Stimulated activated CD4-positive, alpha-beta T cell treated with anti-CD3 and anti-CD28 coated beads, Interleukin-2, amount 100 ng/mL, for 24 hours (primary cell): ENCODE measurements at places on chromosomes 7 and 10.
A peak's percentile ranks its signal among the peaks of the same experiment; 100 is the strongest.

GRCh38 chr10:9219860-9220259 is 1165.4 kb downstream of the GATA3 start:
- DNase-seq = no peak

GRCh38 chr10:101840102-101840684 is 3.4 kb downstream of the KCNIP2 start:
- DNase-seq = peak; percentile 40

DNA sequence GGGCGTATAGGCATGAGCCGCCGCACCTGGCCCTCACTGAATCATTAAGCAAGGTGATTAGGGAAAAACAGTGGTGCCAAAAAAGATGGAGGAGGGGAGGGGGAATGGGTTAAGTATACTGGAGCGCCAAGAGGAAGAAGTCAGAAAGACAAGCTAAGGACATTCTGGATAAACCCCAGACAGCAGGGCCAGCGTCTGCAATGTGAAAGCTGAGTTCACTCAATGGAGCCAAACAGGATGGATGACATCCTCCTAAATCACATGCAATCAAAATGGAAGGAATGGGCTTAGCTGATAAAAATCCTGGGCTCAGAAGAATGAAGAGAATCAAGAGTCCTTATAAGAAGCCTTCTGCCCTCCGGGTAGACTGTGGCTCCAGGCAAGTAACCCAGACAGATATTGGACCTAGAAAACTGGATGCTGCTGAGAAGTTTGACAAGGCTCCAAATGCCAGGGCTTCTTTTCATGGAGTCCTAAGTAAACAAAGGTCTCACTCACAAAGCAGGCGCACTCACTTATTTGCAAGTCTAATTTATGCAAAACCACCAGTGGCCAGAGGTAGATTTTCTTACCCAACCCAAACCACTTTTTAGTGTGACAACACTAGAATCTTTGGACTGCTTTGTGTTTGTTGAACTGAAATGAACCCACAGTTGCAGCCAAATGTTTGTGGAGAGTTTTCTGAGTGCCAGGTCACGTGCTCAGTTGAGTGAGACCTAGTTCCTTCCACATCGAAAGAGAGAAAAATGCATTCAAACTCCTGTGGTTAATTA is 519.1 kb upstream of the AUTS2 start:
- no peak for DNase-seq

DNA sequence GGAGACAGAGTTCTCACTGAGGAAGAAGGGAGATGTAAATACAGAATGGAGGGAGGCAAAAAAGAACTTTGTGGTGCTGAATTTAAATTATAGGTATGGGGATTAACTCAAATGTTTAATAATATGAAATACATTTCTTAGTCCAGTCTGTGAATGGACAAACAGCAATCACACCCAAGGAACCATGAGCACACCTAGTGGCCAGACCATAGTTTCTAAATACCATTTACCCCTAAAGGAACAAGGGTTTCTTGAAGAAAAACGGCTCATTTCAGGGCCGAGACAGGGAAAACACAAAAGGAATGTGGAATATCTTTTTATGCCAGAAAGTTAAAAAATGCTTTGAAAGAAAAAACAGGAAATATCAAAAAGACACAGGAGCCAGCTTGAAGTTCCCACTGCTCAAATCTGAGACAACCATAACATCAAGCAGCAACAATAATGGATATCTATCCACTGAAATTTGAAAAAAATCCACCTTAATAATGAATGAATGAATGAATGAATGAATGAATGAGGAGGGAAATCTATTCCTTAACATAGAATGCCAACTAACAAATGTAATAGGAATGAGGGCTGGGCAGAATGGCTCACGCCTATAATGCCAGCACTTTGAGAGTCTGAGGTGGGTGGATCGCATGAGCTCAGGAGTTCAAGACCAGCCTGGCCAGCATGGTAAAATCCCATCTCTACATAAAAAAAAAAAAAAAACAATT is 8.6 kb downstream of the IPMK start:
- DNase-seq = no peak

DNA sequence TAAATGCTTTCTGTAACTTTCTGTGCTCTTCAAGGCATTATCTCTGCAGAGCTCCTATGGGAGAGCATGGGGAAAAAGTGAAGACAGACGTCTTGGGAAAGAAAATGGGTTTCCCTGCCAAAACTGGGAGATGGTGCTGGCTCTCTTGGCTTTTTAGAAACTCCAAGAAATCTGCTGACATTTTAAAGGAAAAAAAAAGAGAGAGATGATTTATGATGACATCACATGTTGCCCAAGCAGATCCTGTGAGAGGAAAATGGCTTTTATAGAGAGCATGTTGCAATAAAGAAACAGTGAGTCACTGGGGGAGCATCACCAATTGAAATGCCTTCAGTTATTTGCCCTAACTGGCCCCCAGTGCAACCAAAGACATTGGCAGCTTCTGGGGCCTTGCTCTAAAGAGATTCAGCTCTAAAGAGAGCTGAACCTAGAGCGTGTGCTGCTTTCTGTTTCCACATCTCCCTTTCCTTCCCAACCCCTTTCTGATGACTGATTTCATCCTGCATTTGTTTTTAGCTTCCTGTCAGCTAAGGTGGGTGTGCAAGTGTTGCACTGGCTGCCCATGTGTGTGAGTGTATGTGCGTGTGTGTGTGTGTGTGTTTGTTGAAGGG is 37.7 kb downstream of the LRMDA start:
- no peak for DNase-seq

DNA sequence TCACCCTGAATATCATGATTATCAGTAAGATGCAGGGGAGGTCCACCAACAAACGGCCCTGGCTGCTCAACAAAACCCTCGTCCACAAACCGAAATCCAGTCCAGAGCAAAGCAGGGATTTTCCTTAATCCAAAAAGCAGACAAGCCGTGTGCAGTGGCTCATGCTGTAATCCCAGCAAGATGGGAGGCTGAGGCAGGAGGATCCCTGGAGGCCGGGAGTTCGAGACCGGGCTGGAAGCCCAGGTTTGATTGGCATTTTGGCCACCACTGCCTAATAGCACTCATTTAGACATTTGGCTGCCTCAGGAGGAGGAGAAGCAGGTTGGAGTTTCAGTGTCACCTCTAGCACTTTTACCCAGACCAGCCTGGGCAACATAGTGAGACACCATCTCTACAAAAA is 562.0 kb upstream of the AUTS2 start:
- DNase-seq = no peak

DNA sequence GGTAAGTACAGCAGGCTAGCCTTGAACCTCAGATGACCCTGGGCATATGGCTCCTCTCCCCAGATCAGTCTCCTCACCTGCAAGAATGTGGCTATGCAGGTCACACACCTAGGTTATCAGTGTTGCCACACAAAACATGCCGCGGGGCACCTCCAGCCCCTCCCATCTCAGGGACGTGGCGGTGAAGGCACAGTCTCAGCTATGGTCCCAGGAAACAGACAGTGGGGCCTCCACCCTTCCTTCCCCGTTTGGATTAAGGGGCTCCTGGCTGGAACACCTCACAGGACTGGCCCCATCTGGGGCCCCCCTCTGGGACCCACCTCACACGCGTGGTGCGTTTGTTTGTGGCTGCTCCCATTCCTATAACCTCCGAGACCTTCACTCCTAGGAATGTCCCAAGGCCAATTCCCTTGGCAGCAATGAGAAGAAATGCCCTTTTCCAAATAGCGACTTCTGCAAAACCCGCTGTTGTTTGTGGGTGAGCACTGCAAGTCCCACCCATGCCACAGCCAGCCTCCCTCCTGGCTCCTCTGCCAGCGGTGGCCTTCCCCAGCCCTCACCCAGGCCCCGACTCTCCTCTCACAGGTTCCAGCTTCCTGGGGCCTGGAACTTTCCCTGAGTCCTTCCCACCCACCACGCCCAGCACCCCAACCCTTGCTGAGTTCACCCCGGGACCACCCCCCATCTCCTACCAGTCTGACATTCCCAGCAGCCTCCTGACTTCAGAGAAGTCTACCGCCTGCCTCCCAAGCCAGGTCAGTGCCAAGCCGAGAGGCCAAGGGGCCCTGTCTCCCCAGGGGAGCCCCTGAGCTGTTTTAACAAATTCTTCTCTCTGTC is 17.1 kb downstream of the ZMIZ2 start:
- no peak for DNase-seq

DNA sequence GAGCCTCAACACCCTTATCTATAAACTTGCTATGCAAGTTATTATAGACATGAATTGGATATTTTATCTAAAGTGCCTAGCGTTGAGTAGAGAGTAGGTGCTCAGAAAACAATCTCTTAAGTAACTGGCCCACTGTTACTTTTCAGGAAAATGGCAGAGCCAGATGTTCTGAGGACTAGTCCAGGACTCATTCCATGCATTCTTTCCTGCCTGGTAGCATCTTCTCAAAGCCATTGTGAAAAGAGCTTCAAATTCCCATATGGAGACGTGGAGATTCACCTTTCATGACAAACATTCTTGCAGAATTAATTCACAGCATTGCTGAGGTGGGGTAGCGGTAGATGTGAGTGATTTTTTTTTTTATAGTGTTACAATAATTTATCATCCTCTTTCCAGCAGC is 35.9 kb upstream of the ITPRID1 start:
- DNase-seq = no peak

GRCh38 chr10:3764626-3765112 is 20.3 kb downstream of the KLF6 start:
- no peak for DNase-seq

DNA sequence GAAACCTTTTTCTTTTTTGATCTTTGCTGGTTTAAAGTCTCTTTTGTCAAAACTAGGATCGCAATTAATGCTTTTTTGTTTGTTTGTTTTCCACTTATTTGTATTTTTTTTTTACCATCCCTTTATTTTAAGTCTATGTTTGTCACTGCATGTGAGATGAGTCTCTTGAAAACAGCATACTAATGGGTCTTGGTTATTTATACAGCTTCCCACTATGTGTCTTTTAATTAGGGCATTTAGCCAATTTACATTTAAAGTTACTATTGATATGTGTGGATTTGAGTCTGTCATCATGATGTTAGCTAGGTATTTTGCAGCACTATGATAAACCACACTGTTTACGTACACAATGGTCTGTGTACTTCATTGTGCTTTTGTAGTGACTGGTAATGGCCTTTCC is 34.7 kb upstream of the PPP1R3A start:
- no peak for DNase-seq

GRCh38 chr7:104793066-104793465 is 220.9 kb upstream of the KMT2E start:
- DNase-seq = no peak

GRCh38 chr7:128841171-128841690 is 11.0 kb downstream of the FLNC start:
- DNase-seq = no peak
